Urinary bladder (tissue), 4 donors: ENCODE measurements at places on chromosomes 3 and 15. TPM values are rescaled to one million over a fixed set of nuclear protein-coding genes. Genes with fewer than 3 reads are reported as not detected.

The SHC4 gene
- total RNA-seq, result 8.8 TPM

The C2CD4A gene
- 0.11 TPM for total RNA-seq

The NR1I2 gene
- 0.11 TPM for total RNA-seq

The CIP2A gene
- 28.2 TPM for total RNA-seq

The KIF23 gene
- total RNA-seq, result 32.5 TPM

The FGF12 gene
- total RNA-seq, result 4.5 TPM

The TRPC1 gene
- 86.2 TPM for total RNA-seq

The NUP210 gene
- 3.3 TPM for total RNA-seq

The KLHL6 gene
- 1.7 TPM for total RNA-seq

The CYP1A1 gene
- total RNA-seq, result 0.26 TPM

The LMAN1L gene
- total RNA-seq, result 0.85 TPM

The ICE2 gene
- total RNA-seq, result 123 TPM

The CORO2B gene
- total RNA-seq, result 4.2 TPM

The SMCO1 gene
- total RNA-seq, result not detected

The ANKRD34C gene
- not detected for total RNA-seq

The PIERCE2 gene
- total RNA-seq, result 3.8 TPM

The LIPC gene
- total RNA-seq, result 1.2 TPM

The CLDN16 gene
- 0.37 TPM for total RNA-seq

The ERICH6 gene
- 0.21 TPM for total RNA-seq

The CTSH gene
- 250 TPM for total RNA-seq

The EEF1AKMT4 gene
- total RNA-seq, result 1.7 TPM

The PEX5L gene
- 0.11 TPM for total RNA-seq

The BTD gene
- total RNA-seq, result 24.6 TPM

The ATP13A4 gene
- 7.7 TPM for total RNA-seq

The UROC1 gene
- total RNA-seq, result not detected

The IL5RA gene
- 0.69 TPM for total RNA-seq

The COMMD4 gene
- total RNA-seq, result 15.9 TPM

The AGTR1 gene
- total RNA-seq, result 8.1 TPM

The GOLGA6L10 gene
- 2.0 TPM for total RNA-seq

The USP50 gene
- 1.2 TPM for total RNA-seq

The ADAM10 gene
- total RNA-seq, result 207 TPM

The CTXND1 gene
- total RNA-seq, result 0.79 TPM

The MB21D2 gene
- total RNA-seq, result 22.6 TPM

The TNNC1 gene
- total RNA-seq, result 68.4 TPM

The TRPM1 gene
- not detected for total RNA-seq

The MYL3 gene
- total RNA-seq, result 19.8 TPM

The SEMA3B gene
- 63.4 TPM for total RNA-seq

The KLF13 gene
- 24.3 TPM for total RNA-seq

The TCTA gene
- 11.1 TPM for total RNA-seq

The CYP19A1 gene
- total RNA-seq, result 0.69 TPM

The REC114 gene
- total RNA-seq, result not detected

The MUSTN1 gene
- total RNA-seq, result 2.9 TPM

The TRAK1 gene
- 66.0 TPM for total RNA-seq

The TMEM108 gene
- 2.3 TPM for total RNA-seq

The TIMP4 gene
- 1.3 TPM for total RNA-seq

The PRTG gene
- total RNA-seq, result 16.2 TPM

The CRABP1 gene
- total RNA-seq, result 5.9 TPM

The A4GNT gene
- total RNA-seq, result not detected

The GOLIM4 gene
- 60.2 TPM for total RNA-seq

The PTH1R gene
- 11.5 TPM for total RNA-seq

The ZNF774 gene
- total RNA-seq, result 3.3 TPM

The SLCO3A1 gene
- total RNA-seq, result 4.4 TPM

The SNX22 gene
- 0.42 TPM for total RNA-seq

The GOLGA8G gene
- total RNA-seq, result not detected

The LRIG1 gene
- 29.2 TPM for total RNA-seq

The TMF1 gene
- 68.4 TPM for total RNA-seq

The LRRC31 gene
- total RNA-seq, result not detected

The DLL4 gene
- total RNA-seq, result 11.8 TPM

The UBE2Q2 gene
- 101 TPM for total RNA-seq
